ENCODE measurements at places on chromosomes 16 and 17.

GRCh38 chr16:49128740-49129139, 152.9 kb downstream of the CBLN1 start:
- no peak for DNase-seq

- no peak for DNase-seq
These were observed 407 bp downstream of the MCRIP1 start for GRCh38 chr17:81832608-81833159.

DNA sequence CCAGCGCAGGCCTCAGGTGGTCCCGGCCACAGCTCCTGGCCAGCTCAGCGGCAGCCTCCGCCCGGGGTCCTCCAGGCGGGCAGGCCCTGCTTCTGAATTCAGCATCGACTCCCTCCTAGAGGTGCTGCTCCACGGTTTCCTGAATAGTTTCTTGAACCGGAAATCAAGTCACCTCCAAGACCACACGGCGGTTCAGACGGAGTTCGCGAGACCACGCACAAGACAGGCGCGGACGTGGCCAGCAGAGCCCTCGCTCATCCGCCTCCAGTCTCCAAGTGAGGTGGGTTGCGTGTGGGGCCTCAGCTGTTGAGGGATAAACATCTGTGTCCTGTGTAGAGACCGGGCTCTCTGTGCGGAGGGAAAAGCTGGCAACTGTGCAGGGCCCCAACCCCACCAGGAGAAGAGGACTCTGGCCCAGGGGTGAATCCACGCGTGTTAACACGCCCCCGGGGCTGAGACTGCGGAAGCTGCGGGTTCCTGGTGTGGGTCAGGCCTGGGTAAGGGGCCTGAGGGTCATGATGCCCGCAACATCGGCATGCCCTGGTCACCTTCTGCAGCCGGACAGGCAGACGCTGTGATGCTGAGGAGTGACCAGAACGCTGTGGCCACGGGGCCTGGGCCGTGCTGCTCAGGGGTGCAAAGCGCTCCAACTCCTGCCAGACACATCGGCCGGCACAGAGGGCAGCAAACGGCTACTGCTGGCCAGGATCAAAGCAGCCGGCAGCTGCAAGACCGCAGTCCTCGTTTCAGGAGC, 55.0 kb upstream of the METRNL start:
- DNase-seq: no peak

GRCh38 chr17:59425085-59425931, 93.9 kb downstream of the YPEL2 start:
- no peak for DNase-seq

DNA sequence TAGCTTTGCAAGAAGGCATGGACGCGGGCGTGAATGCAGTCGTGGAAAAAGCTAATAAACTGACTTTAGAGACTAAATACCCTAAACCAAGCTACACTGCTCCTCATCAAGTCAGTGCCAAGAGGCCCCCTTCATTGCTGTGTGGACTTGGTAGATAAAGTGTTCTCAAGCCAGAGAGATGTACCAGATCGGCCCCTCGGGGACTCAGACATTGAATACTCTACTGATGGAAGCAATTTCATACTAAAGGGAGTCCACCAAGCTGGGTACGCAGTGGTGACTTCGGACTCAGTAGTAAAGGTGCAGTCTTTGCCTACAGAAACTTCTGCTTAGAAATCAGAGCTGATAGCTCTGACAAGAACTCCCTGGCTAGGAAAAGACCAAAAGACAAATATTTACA, 8.8 kb downstream of the POLR3K start:
- DNase-seq: no peak

DNA sequence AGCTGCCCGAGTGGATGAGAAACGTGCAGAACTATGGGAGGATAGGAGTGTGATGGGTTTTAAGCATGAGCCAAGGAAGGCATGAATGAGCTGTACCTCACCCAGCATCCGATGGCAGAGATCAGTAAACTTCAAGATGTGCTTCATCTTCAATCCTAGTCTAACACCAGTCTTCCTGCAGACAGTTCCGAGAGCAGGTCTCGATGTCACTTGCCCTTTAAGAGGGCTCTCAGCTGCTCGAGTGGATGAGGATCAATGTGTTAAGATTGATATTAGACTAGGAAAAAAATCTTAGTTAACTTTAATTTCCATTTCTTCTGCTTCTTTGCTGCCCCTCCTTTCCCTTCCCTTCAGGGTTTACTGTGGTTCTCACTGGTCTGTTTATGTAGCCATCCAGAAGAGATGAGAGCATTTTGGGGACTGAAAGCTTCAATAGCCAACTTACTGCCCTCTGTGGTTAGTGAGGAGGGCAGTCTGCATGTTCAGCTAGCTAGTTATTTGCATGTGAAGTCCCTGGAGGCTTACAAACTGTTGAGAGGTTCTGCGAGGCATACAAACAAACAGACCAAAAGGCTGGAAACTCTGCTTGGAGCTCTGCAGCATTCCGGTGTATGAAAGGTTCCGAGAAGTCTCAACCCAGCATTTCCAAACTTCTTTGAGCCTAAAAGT, 15.3 kb downstream of the KLHL36 start:
- peak; percentile 26 for DNase-seq

GRCh38 chr17:70878879-70879278, 709.5 kb downstream of the KCNJ2 start:
- DNase-seq: no peak

DNA sequence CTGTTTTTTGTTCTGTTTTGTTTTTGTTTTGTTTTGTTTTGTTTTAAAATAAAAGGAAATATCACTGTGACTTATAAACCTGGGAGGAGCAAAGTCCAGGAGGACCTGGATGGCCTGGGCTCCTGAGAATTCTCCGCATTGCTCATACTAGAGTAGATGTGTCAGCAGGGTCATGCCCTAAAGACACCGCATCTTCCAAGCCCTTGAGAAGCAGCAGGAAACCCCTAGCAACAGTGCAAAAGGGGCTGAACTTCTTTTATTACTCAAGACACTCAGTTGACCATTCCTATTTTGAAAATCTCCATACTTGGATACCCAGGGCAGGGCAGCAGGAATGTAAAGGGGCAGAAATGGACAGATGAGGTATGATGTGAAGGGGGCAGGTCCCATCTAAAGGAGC, 51.8 kb downstream of the SYT17 start:
- DNase-seq: no peak

GRCh38 chr16:85908889-85909589, 10.1 kb downstream of the IRF8 start:
- no peak for DNase-seq

- no peak for DNase-seq
These were observed 6.4 kb upstream of the CCDC182 start for GRCh38 chr17:57751348-57751971.

GRCh38 chr16:11734653-11735043, 8.0 kb downstream of the TXNDC11 start:
- DNase-seq: no peak

- DNase-seq: no peak
These were observed 4.9 kb downstream of the TIMM22 start for GRCh38 chr17:1001640-1002411.

DNA sequence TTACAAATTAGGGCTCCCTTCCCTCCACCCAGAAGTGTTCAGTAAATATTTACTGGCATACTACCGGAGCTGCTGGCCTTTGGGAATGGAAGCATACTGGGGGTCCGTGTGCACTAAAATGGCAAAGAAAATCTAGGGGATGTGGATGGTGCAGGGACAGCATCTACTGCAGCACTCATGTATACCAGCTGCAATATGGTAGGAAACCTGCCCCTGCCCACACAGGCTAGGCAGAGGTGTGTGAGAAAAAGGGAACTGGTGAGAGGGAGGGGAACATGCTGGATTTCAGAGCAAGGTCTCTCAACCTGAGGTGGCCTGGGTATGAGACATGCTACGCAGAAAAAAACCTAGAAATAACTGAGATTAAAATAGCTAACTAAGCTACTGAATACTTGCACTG, 145.4 kb downstream of the CDH13 start:
- DNase-seq: no peak

- no peak for DNase-seq
These were observed 61.0 kb downstream of the MAP2K4 start for GRCh38 chr17:12081720-12082119.

- no peak for DNase-seq
These were observed 112.2 kb downstream of the GOSR1 start for GRCh38 chr17:30589431-30589830.

GRCh38 chr17:52064791-52065211, 93.7 kb downstream of the CA10 start:
- no peak for DNase-seq

GRCh38 chr17:77188084-77189066, 47.6 kb downstream of the SEC14L1 start:
- no peak for DNase-seq

DNA sequence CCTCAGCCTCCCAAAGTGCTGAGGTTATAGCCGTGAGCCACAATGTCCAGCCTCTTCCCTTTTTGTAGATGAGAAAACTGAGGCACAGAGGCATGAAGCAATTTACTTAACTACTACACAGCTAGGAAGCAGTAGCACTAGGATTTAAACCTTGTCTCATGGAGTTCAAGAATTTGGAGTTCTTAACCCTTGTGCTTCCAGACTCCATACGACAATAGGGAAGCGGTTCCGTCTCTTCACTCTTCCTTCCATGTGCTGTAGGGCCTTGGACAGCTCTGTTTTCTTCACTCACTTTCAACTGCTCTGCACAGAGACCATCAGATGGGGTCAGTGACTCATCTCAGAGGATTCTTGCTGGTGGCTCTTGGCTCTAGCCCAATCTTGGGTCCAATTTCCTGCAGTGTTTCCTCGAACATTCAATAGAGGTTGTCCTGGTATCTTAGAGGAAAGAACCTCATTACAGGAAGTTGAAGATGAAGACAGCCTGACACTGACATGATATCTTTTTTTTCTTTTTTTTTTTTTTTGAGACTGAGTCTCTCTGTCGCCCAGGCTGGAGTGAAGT, 19.3 kb downstream of the ITGAL start:
- DNase-seq: no peak

DNA sequence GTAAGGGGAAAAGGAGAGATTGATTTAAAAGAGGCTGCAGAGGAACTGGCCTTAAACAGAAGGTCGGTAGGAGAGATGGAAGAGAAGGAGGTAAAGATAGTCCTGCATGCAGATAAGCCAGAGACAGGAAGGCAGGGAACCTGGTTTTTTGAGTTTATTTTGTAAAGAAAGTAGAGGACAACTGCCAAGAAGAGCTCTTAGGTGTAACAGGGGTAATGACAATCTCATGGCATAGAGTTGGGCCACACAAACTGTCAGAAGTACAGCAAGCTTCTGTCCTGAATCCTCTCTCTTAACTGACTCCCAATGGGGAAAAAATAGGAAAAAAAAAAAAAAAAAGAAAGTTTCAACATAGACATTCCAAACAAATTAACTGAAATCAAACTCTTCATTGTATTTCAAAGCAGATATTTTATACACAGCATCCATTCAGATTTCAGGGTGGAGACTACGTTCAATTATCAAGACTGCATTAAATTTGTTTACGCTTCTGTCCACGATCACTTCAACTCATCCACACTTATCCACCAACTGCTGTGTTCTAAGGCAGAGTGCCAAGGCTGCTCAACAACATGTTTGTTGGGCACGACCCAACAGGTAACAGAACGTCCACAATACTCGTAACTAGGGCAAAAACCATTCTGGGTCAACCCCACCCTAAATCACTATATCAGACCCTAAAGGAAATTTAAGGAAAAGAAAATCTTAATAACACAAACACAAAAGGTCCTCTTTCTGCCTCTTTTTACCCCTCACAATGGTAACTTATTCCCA, 34.9 kb downstream of the USP31 start:
- peak; percentile 68 for DNase-seq

GRCh38 chr17:30000755-30001257, 59.4 kb downstream of the EFCAB5 start:
- DNase-seq: no peak

- no peak for DNase-seq
These were observed 142.9 kb upstream of the MYOCD start for GRCh38 chr17:12522743-12523183.

- DNase-seq: no peak
These were observed 31.3 kb upstream of the CCDC182 start for GRCh38 chr17:57776366-57776765.

All from DMS79 treated with DMSO at 0.1 percent for 48 hours (cell line).